ENCODE measurements at places on chromosomes 2 and 18.

- no peak for DNase-seq
These were observed 109.2 kb downstream of the SOCS6 start for GRCh38 chr18:70398076-70398475.

DNA sequence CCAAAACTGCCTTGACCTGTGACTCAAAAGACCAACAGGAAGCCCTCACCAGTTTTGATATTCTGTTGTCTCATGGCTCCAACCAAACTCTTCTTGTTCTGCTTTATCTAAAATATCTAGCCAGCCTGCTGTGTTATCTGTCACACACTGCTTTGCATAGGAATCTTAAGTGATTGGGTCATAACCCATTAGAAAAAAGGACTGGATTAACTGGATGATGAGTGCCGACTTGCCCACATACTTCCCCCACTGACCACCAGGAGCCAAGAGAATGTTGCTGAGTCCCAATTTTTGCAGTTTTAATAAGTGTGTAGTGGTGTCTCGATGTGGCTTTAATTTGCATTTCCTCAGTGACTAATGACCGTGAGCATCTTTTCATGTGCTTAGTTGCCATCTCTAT lies 6.5 kb downstream of the MOGAT1 start:
- DNase-seq: no peak

DNA sequence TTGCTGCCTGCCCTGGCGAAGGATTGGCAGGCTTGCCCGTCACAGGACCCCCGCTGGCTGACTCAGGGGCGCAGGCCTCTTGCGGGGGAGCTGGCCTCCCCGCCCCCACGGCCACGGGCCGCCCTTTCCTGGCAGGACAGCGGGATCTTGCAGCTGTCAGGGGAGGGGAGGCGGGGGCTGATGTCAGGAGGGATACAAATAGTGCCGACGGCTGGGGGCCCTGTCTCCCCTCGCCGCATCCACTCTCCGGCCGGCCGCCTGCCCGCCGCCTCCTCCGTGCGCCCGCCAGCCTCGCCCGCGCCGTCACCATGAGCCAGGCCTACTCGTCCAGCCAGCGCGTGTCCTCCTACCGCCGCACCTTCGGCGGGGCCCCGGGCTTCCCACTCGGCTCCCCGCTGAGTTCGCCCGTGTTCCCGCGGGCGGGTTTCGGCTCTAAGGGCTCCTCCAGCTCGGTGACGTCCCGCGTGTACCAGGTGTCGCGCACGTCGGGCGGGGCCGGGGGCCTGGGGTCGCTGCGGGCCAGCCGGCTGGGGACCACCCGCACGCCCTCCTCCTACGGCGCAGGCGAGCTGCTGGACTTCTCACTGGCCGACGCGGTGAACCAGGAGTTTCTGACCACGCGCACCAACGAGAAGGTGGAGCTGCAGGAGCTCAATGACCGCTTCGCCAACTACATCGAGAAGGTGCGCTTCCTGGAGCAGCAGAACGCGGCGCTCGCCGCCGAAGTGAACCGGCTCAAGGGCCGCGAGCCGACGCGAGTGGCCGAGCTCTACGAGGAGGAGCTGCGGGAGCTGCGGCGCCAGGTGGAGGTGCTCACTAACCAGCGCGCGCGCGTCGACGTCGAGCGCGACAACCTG lies at the start of gene DES:
Gene DES, plus strand, starts transcription at position 223 of the 857 bp plus-strand sequence. Its CDS starts 86 bp downstream, at position 309.
- no peak for DNase-seq

GRCh38 chr2:46885376-46885775 lies 30.2 kb downstream of the MCFD2 start:
- no peak for DNase-seq

- no peak for DNase-seq
These were observed 49.7 kb downstream of the RRM2 start for GRCh38 chr2:10172033-10172871.

- no peak for DNase-seq
These were observed 245.7 kb downstream of the IKZF2 start for GRCh38 chr2:212905640-212906201.

DNA sequence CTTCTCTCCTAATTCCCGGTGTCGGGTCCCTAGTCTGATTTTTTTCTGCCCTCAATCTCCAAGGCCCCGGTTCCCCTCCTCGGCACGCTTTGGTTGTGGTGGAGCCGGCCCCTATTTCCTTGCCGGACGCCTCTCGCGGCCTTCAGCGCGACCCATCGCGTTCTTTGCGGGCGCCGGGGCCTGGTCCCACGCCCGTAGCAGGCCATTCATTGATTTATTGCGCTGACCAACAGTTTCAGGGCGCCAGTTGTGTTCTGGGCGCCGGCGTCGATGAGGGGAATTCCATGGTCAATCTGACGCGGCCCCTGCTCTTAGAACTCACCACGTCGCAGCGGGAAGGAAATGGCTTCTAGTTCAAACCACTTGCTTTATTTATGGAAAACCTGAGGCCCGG lies 396 bp downstream of the CNOT9 start:
- no peak for DNase-seq

GRCh38 chr2:31729065-31729439 lies 148.3 kb upstream of the SRD5A2 start:
- DNase-seq: no peak

DNA sequence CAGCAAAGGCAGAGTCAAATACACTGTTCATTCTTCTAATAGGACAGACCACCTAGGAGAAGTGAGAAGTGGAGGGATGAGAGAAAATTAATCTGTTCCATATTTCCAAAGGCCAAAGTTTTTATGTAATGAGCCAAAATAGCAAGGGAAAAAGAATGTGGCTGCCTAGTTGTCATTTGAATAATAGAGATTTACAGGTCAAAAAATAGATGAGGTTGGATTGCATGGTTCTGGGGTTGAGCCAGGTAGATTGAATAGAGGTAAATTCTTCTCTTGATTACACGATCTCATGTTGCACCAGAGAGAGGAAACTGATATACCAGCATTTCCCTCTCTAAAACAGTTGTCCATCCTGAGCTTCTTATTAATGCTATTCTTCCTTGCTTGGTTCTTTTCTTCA lies 325.8 kb downstream of the CCDC178 start:
- DNase-seq: no peak

DNA sequence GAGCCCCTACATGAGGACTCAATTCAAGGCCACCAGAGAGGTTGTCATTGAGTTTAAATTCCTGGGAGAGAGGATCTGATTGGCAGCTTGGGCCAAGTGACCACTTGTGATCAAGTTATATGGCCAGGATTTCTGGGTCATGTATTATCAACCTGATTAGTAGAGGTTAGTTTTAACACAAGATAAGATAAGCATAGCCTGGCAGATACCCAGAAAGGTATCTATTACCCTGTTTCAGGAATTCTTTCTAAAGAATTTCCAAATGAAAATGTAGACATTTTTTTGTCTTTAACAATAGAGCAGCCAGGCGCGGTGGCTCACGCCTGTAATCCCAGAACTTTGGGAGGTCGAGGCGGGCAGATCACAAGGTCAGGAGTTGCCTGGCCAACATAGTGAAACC lies 50.5 kb downstream of the BABAM2 start:
- no peak for DNase-seq

DNA sequence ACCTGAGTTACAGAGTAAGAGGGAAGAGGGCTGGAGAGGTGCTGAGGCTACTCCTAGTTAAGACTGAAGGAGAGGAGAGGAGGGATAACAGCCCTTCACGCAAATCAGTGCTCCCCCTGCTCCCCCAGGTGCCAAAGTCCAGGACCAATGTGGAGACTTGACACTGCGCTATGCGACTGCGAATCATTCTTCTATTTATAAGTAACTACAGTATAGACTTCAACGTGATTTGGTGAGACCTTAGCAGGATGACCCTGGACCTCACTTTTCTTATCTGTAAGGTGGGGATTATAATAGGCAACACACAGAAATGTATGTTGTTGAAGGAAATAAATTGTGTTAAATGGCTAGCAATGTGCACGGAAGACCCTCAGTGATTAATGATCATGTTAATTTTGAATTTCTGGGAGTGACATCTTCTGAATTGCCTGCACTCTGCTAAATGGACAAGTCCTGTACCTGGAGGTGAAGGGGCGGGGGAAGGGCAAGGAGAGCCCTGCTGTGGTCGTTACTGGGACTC lies 11.0 kb downstream of the EN1 start:
- DNase-seq: no peak

GRCh38 chr2:231388725-231389346 lies 6.7 kb upstream of the B3GNT7 start:
- DNase-seq: no peak

GRCh38 chr2:23069923-23070322 lies 315.1 kb upstream of the KLHL29 start:
- DNase-seq: no peak

GRCh38 chr2:201452058-201452921 lies 750 bp downstream of the STRADB start:
- DNase-seq: peak; percentile 62

GRCh38 chr2:116487336-116487735 lies 1327.2 kb upstream of the DDX18 start:
- DNase-seq: no peak

GRCh38 chr2:195686564-195686963 lies 29.5 kb downstream of the SLC39A10 start:
- peak; percentile 69 for DNase-seq

GRCh38 chr2:18271370-18272147 lies 288.9 kb downstream of the RDH14 start:
- DNase-seq: no peak

GRCh38 chr2:9780368-9781130 lies 62.7 kb upstream of the TAF1B start:
- DNase-seq: no peak

DNA sequence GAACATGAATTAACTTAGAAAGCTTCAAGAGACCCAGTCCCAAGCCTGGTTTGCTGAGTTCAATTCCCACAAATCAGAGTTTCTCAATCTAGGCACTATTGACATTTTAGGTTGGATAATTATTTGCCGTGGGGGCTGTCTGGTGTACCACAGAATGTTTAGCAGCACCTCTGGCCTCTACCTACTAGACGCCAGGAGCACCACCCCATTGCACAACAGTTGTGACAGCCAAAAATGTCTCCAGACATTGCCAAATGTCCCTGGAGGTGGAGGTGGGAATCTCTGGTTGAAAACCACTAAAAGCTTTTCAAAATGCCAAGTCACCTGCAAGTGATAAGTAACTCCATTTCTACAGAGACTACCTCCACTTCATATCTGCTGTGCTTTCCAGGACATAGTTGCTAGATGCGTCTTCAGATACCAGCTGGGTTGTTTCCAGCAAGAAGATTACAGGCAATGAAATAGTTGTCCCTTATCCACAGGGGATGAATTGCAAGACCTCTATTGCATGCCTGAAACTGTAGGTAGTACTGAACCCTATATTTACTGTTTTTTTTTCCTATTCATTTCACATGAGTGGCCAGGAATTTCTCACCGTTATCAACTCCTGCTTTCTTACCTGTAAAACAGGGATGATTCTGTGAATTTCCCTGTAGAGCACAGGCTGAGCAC lies 554.3 kb downstream of the ZEB2 start:
- DNase-seq: no peak

DNA sequence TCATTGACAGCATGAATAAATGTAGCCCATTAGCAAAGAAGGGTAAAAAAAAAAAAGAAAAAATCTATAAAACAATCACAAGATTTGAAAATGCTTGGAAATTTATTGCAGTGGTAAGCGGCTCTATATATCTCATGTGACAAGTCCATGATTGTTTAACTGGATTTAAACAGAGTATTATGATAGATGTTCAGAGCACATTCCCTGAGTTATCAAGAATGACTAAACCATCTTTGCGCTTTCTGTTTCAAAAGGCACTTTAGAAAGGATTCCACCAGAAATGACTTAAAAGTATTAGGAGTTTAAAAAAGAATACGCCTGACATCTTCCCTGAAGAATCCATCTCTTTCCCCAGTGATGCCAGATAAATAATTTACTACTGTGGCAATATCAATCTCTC lies 409.5 kb upstream of the UBE2E3 start:
- no peak for DNase-seq

DNA sequence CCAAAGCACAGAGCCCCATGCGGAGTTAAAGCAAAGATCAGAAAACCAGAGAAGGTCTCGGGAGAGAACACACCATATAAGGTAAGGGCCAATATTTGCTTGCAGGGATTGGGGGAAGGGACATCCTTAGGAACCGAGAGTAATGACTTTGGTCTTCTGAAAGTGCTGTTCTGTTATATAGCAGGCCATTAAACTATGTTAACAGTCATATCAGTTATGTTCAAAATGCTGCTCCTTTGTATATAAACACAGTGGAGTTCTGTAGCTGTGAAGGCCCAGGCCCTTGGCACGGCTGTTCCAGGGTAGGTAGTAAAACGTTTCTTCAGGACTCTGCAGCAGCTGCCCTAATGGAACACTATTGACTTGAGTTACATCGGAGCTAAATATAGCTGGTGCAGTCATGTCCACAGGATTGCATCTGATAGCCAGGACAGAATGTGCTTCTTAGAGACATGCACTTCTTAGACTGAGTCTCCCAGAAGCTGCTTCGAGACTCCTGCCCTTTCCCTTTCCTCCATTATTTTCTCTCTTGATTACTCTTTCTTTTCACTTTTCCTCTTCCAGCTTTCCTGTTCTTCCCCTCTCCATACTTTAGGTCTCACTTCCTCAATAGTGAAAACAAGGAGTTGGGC lies 122.4 kb downstream of the SETBP1 start:
- DNase-seq: no peak

GRCh38 chr2:215441560-215442400 lies 5.9 kb upstream of the FN1 start:
- no peak for DNase-seq

- DNase-seq: no peak
These were observed 181.4 kb downstream of the BARD1 start for GRCh38 chr2:214628091-214628490.

DNA sequence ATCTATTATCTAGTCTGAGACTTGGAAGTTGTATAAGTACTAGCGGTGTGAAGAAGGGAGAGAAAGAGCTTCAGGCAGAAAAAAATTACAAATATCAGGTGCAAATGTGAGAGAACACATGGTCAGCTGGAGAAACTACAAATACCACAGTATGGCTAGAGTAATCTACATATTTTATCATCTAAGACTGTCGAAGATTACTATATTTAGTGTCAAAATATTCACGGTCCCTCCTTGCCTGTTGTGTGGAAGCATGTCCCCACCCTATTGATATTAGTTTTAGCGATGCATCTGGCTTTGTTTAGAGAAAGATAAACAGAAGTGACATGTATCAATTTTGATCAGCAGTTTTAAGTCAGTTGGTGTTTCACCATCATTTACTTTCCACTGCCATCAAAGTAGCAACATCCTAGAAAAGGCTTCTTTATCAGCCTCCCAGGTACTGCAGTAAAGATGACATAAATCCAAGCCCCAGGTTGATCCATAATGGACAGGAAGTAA lies 90.5 kb upstream of the ITGA4 start:
- no peak for DNase-seq

DNA sequence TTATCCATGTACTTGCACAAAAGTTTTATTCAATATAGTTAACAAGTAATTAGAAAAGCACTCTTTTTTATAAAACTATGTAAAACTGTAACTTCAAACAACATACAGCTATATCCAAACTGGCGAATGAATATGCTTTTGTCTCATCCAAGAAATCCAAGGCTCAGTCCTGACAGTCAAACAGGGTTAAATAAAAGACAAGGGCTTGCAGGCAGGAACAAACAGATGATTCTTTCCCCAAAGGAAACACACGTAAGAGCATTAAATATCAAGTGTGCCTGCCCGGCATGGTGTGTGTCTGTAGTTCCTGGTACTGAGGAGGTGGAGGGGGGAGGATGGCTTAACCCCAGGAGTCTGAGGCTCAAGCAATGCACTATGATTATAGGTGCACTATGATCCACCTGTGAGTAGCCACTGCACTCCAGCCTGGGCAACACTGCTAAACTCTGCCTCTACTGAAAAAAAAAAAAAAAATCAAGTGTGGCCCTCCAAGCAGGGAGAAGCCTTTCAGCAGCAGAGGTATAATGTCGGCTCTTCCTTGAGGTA lies 171.3 kb downstream of the DLGAP1 start:
- no peak for DNase-seq

- no peak for DNase-seq
These were observed 18.3 kb downstream of the DNPEP start for GRCh38 chr2:219369447-219369861.

GRCh38 chr18:55083461-55083860 lies 124.2 kb upstream of the CCDC68 start:
- DNase-seq: no peak
